ENCODE measurements at places on chromosomes 6 and 20.

- no peak for DNase-seq
Observed at GRCh38 chr6:150006961-150007464, 18.3 kb downstream of the RAET1L start.

DNA sequence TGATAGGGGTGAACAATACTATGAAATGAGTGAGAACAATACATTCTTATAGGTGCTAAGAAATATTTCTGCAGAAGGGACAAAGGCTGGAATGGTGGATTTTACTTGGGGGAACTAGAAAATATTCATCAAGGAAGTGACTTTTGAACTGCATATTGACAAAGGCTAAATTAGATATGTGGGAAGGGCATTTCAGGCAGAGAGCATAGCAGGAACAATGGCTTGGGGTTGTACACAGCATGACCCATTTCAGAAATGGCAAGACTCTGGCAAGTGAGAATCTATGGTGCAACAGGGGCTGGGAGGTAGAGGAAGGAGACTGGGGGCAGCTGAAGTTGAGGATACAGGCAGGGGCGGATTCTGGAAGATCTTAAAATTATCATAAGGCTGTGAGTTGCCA is 46.7 kb upstream of the KIF16B start:
- DNase-seq: no peak

DNA sequence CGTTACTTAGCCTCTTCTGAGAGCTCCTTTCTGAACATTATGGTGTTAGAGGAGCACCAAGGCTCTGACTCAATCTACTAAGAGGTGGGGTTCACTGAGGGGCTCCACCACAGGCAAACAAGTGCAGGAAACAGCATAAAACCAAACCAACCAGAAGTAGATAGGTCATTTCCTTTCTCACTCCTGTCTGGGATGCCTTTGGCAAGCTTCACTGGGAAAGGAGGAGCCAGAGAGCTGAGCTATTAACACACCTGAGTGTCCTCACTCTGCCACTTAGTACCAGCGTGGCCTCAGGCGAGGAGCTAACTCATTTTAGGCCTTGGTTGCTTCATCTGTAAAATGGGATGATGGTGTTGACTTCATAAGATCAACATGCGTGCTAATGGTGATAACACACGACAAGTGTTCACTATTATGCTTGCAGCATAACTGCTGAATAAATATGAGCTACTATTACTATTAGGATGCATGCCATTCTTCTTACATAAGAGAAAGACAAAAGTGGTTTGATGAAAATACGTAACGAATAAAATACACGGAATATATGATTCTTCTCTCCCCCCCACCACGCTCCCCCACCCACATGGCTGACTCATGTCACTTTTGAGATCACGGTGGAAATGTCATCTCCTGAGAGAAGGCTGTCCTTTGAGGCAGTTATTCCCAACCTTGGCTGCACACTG is 185.4 kb downstream of the BCAS1 start:
- no peak for DNase-seq

- DNase-seq: peak; percentile 28
Observed at GRCh38 chr20:32521780-32522525, 63.2 kb downstream of the NOL4L start.

DNA sequence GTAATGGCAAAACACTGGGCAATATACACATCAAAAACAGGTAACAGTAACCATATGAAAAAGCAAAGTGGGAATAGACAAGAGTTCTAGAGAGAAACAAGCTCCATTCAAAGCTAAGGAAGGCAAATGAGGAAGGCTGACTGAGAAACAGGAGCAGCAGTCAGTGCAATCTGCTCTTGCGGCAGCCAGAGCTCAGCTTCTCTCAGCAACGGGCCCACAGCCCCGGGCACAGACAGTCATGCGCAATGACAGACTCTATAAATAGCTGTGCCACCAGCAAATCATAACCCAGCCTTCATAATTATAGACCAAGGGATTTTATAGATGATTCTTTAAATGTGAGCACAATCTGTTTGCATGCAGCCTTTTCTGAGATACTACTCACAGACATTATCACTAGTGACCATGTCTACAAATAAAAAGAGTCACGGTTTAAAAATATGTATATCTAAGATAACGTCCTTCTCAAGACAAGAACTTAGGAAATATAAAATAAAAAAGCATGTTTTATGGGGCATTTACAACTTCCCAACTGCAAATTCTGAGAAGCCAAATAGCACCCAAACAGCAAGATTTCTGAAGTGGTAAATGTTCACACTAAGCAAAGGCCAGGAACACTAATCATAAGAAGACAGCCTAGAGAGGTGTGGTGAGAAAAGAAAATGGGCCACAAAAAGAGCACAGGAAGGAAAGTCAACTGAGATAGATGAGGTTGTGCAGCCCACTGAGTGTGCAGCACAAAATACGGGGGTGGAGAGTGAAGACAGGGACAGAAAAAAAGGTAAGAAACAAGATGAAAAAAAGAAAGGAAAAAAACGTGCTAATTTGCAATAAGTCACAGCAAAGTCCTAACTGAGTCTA is 39.9 kb upstream of the BEND6 start:
- DNase-seq: peak; percentile 8

DNA sequence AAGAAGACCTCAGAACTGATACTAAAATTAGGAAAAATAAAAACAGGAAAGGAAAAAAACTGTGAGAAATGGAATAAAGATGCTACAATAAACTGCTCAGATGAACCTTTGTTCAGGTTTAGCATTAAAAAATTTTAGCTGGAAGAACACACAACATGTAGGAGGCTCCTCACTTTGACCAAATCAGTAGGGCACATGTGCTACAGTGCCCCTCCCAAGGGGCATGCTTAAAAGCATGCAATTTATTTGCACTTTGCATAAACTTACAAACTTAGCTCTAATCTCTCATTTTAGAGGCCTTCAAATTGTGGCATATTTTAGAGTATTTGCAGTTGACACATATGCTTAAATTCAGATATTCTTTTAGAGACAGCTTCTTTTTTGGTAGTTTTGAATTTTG is 570.2 kb downstream of the UTRN start:
- DNase-seq: no peak

GRCh38 chr20:60695226-60696000 is 556.6 kb upstream of the CDH4 start:
- DNase-seq: no peak

DNA sequence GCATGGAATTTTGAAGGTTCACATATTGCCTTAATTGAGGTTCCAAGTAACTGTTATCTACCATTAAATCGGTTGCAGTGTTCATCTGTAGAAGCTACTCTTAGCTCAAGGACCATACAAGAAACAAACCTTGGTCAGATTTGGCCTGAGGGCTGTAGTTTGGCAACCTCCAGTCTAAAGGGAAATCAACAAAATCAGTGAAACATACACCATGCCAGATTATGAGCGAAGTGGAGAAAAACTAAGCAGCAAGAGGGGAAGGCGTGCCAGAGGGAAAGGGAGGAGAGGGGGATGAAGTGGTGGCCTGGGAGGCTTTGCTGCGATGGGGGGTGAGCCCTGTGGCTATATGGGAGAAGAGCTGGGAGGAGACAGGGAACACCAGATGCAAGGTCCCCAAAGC is 8.8 kb upstream of the SNAI1 start:
- DNase-seq: no peak

All from substantia nigra (tissue), 51 donors.